ENCODE measurements at places on chromosomes 11 and 22.

GRCh38 chr11:46445920-46446771, 54.6 kb upstream of the CHRM4 start:
- DNase-seq: no peak

DNA sequence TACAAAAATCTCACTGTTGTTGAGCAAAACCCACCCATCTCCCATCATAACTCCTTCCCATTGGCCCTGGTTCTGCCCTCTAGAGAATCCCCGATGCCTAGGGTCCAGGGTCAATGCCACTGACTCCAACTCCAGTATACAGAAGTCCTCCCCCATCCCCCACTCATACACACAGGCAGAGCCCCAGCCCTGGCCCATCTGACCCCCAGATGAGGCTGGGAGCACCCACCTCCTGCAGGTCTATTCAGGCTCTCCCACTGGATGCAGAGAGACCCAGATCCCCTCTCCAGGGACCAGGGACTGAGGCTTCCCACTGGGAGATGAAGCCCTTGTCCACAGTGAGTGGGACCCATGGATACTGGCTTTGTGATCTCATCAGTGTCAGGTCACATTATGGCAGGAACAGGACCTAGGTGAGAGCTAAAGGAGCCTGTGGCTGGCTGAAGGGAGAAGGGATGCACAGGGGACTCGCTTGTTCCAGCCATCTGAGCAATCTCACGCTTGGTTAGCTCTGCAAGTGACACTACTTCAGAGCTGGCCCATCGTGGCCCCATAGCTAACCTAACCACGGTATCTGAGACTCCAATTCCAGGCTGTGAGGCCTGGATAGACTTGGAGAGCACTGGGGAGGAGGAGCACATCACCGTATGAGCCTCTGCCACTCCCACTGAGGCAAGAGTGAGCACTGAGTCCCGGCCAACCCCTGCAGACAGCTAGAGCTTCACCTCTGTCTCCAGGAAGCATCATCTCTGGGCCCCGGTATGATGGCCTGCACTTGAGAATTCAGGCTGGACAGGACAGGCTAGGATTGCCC, 35.7 kb downstream of the TRIM29 start:
- no peak for DNase-seq

- DNase-seq: no peak
These were observed 12.3 kb downstream of the IL17RA start for GRCh38 chr22:17097062-17097461.

- DNase-seq: no peak
These were observed 149.4 kb upstream of the SNX19 start for GRCh38 chr11:131065435-131066413.

DNA sequence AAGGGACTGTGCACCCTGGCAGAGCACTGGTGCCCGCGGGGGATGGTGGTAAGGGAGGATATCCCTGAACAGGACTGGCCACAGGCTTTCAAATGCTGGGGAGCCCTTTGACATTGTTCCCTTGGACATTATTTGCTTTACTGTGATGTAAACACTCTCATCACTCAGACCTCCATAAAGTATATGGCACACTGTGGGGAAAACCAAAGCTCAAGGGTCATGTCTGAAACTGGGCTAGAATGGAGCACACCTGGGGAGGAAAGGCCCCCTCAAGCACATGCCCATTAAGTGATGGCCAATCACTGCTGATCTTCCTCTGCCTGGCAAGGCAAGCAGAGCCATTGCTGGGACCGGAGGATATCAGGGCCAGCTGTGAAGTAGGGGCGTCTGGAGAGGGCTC, 60.9 kb upstream of the TENM4 start:
- no peak for DNase-seq

GRCh38 chr11:34006876-34007275, 44.7 kb upstream of the CAPRIN1 start:
- no peak for DNase-seq

DNA sequence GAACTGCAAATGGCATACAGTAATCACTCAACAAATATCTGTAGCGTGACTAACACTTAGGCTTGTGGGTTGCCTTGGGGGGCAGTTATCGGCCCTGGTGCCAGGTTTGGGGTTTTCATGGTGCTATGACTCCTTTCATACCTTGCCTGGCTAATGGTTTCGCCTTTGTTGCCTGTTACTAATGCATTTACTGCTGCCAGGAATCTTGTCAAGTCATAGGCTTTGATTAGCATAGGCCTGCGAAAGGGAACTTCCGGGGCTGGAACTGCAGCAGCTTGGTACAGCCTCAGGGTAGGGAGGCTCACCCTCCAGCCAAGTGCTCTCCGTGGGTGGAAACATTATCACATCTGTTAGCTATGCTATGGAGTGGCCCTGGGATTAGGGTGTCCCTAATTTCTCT, 13.2 kb downstream of the SLC25A18 start:
- DNase-seq: no peak

DNA sequence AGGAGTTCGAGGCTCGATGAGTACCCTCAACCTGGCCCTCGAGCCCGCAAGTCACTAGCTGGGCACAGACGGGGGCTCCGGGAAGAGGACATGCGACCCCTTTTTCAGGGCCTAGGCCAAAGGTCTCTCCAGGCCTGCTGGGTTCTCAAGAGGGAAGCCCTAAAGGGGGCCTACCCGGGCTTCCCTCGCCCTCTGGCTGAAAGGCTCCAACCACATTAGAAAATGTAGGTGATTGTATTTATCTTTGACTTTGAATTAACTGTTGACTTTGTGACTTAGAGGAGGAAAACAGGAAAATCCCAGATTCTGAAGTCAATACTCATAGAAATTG, 7.3 kb upstream of the PAX6 start:
- no peak for DNase-seq

GRCh38 chr11:100851147-100851546, 164.1 kb downstream of the ARHGAP42 start:
- DNase-seq: no peak

DNA sequence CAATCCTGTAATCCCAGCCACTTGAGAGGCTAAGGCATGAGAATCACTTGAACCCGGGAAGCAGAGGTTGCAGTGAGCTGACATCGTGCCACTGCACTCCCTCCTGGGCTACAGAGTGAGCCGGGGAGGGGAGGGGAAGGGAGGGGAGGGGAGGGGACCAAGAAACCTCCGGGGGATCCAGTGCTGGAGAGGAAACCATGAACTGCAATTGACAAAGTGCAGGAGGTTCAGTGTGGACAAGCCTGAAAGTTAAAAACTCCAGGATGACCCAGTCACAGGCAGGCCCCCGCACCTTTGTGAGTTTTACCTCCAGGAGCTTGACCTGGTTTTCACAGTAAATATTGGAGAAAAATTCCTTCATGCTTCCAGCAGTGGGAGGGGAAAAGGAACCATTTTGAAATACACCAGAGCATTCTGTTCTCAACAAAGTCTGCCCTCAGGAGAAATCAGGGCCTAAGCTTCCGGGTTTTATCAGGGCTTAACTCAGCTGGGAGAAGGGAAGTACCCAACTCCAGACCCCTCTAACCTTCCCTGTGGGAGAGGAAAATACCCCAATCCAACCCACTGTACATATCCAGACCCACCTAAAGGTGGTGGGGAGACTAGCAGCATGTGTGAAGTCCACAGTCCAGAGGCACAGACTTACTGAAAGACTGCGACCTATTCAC, 15.5 kb upstream of the ZFTA start:
- DNase-seq: no peak

- no peak for DNase-seq
These were observed 33.2 kb downstream of the XRCC6 start for GRCh38 chr22:41654322-41654721.

GRCh38 chr11:86063536-86063935, 5.3 kb downstream of the PICALM start:
- no peak for DNase-seq

DNA sequence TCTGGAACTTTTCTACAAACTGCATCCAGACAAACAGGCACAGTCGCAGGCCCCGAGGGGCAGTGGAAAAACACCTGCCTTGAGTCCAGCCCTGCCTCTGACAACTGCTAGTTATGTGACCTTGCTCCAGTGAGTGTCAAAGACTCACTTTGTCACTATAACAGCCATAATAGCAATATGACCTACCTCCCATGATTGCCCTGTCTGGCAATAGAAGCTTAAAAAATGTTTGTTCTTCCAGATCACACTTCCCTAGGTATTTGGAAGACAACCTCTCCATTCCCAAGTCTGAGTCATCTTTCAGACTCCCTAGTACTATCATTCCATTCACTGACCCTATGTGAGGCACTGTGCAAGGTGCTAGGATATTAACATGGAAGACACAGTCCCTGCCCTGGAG, 74.5 kb downstream of the RPL27A start:
- DNase-seq: no peak

DNA sequence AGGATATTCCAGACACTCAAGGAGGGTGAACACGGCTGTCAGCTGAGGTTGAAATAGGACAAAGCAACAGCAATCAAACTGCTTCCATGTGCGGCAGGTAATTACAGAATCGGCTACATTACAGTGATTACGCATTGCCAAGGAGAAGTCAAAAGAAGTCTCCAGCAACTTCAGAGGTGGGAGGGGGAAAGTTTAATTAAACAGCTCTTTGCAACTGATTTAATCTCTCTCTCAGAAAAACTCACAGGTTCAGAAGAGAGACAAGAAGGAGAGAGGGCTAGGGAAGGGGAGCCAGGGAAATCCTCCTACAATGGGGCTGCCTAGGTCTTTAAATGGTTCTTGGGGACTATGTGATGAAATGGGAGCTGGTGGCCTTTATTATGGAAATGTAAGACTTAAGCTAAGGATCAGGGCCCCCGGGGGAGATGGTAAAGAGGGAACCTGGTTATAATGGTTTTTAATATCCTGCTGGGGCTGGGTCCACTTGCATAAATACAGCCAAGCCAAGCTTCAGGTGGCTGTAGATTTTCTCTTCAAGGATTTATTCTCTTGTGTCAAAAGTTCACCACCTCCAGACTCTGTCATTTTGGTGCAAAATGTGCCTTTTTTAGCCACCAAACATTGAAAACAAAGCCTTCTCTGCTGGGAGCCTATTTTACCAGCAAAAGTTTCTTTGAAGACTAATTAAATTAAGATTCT, 354.7 kb upstream of the NARS2 start:
- no peak for DNase-seq

DNA sequence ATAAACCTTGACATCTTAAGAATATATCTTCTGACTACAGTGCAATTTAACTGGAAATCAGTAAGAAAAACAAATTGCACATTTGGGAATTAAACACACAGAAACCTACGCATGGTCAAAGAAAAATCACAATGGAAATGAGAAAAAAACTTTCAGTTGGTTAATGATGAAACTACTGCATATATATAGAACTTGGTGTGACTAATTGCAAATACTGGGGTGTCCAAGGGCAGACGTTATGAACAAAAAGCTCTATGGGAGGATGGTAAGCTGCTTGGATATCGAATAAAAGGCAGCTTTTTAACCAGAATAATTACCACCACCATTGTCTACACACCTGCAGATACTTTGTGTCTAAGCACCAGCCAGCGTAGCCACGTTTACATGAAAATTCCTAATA, 791 bp downstream of the GDPD4 start:
- no peak for DNase-seq

GRCh38 chr11:74678591-74679512, 52.4 kb downstream of the CHRDL2 start:
- no peak for DNase-seq

GRCh38 chr11:46246521-46246920, 30.9 kb upstream of the CREB3L1 start:
- no peak for DNase-seq

- DNase-seq: no peak
These were observed 336.7 kb upstream of the PLET1 start for GRCh38 chr11:112597286-112597790.

GRCh38 chr11:45041596-45041995, 90.9 kb upstream of the TP53I11 start:
- no peak for DNase-seq

GRCh38 chr22:25750569-25751173, 8.7 kb downstream of the MYO18B start:
- DNase-seq: no peak
